ENCODE measurements at places on chromosomes 11 and 22.

- no peak for DNase-seq
These were observed 38.9 kb upstream of the CSNK2A3 start for GRCh38 chr11:11391796-11392463.

GRCh38 chr11:66055021-66055420 lies 2.9 kb downstream of the SF3B2 start:
- DNase-seq = no peak

- no peak for DNase-seq
These were observed 14.6 kb downstream of the SUN2 start for GRCh38 chr22:38741166-38741565.

DNA sequence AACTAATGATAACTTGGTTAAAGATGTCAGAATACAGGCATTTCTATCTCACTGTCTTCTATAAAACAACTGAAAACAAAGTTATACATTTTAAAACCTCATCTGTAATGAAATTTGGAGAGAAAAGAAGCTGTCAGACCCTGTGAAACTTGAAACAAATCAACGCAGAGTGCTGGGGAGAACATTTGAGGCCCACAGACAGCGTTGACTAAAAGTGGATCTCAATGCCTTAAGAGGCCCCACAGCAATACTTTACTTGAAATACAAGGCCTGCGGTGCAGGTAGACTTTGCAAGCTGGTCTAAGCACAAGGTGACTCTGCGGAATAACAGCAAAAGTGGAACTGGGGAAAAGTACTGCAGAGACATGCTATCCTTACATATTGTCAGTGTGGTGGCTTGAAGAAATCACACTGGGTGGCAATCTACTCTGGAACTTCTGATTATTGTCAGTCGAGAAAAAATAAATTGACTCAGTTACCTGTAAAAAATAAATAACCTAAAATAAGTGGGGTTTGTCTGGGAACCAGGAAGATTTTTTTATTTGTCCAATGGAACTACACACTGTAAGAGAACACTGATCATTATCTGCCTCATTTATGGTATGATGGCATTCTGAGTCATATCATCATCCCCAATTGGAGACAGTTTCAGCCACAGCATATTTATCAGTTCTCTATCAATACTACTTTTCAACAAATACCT lies 138.9 kb downstream of the LUZP2 start:
- no peak for DNase-seq

DNA sequence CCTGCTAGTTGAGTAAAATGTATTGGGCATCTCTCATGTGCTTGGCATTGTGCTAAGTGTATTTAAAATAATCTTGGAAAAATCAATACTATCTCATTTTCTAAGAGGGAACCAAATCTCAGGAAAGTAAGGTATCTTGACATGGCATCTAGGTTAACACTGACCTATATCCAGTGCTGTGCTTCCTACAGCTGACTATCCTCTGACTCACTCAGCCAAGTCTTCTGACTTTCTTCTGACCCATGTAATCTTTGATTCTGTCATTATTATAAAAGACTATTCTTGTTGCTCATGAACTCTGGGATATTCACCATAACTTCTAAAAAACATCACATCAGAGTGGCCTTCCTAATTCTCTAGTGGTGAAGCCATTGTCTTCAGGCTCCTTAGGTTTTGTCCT lies 304.1 kb upstream of the TENM4 start:
- no peak for DNase-seq

DNA sequence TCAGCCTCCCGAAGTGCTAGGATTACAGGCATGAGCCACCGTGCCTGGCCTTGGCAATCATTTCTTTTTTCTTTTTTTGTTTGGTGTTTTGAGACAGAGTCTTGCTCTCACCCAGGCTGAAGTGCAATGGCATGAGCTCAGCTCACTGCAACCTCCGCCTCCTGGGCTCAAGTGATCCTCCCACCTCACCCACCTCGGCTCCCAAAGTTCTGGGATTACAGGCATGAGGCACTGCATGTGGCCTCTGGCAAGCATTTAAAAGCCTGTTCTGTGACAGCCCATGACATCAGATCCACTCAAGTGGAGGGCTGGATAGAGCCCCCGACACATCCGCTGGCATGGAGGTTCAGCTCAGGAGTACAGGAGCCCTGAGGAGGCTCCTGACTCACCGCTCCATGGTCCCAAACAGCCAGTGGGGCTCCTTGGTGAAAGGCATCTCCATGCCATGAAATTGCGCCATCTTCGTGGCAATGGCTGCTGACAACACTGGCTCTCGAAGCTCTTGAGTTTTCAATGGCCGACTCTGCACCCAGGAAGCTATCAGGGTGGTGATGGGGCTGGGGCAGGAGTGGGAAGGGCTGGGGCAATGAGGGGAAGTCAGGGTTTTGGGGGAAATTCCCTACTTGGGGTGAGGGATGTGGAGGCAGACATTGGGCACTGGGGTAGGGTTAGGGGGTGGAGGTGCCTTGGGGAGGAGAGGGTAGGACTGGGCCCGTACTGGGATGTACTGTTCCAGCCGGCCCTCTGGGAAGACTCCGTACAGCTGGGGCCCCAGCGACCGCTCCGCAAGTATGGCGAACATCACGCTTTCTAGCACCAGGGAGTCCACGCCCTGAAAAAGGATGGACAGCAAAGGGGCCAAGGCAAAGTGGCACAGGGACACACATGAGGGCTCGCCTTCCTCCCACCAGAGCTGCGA lies 1.4 kb downstream of the CHKB start:
- DNase-seq = no peak

GRCh38 chr22:41366323-41367029 lies 15.3 kb upstream of the TEF start:
- DNase-seq = no peak

DNA sequence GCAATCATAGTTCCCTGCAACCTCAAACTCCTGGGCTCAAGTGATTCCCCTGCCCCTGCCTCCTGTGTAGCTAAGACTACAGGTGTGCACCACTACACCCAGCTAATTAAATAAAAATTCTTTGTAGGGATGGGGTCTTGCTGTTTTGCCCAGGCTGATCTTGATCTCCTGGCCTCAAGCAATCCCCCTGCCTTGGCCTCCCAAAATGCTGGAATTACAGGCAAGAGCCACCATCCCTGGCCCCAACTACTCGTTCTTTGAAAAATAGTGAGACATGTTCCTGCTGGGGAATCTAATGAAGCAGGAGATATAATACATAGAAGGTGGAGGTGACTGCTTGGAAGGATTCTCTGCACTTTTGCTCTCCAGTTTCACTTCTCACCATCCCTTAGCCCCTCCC lies 40.1 kb upstream of the RFPL3 start:
- DNase-seq = no peak
